ENCODE measurements at places on chromosomes 13 and 19.
A peak's percentile ranks its signal among the peaks of the same experiment; 100 is the strongest.

DNA sequence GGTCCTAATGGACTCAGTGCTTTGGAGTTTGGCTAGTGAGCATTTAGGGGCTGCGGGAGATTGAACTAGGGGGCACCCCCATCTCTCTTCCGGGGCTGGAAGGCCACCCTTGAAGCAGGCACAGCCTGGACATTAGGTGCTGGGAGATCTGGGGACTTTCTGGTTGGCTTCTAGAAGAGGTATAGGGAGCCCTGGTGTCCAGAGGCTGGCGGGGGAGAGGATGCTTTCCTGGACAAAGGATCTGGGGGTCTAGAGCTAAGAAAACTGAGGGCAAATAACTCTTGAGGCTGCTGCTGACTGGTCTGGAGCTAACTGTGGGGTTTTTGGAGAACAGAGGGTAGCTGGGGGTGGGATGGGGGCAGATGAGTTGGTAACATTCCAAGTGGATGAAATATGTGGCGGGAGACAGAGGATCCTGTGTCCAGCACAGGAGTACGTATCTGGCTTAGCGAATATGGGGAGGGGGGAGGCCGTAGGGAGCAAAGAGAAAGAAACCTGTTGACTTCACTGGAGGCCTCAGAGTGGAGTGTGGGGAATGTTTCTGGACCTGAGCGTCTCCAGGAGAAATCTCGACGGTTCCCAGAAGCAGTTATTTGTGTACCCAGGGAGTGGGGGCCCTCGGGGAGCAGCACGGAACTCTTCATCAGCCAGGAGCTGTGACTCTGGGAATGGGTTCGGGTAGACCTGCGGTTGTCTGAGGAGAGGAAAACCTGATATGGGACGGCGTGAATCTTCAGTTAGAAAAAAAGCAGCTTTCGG, 1.4 kb downstream of the HNRNPUL1 start:
- no peak for DNase-seq

DNA sequence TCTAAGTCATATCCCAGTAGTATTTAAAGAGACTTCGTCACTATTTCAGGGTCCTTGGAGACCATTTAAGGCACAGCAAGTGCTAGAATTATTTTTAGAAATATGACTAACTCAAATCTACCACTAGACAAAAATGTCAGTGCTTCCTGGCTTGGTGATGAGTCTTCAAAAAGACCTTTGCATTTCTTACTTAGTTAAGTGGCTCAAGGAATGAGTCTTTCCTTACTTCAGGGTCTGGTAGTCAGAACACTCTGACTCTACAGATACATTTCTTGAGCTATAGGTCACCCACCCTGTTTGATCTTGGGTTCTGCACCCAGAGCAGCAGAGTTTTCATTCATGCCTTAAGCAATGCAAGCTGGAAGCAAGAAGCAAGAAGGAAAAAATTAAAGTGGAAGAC, 191.0 kb upstream of the HTR2A start:
- no peak for DNase-seq

GRCh38 chr19:51407511-51408131, 9.8 kb downstream of the SIGLEC10 start:
- peak; percentile 33 for DNase-seq

DNA sequence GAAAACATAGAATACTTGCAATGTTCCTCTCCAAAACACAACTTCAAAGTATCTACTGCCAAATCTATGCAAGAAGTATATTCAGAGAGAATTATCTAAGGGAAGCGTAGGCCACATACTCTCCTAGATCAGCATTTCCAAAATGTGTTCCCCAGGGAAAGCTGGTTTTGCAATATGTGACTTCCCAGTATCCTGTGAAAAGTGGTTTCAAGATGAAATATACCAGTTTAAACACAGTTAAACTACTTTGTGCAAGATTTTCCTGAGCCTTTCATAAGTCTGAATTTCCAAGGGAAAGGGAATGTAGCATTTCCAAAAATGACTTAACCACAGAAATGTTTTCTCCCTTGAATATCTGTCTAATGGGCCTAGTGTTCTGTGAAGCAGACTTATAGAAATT, 7.6 kb downstream of the STARD13 start:
- no peak for DNase-seq

DNA sequence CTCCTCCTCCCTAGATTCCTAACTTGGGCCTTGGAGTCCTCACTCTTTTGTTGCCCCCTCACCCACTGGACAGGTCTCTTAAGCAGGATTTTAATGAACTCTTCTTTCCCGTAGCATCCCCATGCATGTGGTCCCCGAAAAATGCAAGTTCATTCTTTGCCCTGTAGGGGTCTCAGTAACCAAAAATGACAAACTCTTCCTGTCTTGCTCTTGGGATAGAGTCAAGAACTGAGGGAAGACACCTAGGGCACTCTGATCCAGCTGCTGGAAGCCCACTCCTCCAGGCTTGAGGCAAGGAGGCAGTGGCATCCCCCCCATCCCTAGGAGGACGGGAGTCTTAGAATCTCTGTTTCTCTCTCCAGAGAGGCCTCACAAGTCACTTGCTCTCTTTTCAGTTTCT, 987.0 kb downstream of the DIAPH3 start:
- no peak for DNase-seq

DNA sequence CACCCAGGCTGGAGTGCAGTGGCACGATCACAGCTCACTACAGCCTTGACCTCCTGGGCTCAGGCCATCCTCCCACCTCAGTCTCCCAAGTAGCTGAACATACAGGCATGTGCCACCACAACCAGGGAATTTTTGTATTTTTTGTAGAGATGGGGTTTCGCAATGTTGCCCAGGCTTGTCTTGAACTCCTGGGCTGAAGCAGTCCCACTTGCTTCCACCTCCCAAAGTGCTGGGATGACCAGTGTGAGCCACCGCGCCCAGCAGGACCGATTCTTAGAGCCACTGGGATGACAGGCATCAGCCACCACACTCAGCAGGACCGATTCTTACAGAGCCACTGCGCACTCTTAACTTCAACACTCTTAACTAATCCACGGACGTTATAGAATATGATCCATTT, 54.9 kb upstream of the RANBP3 start:
- DNase-seq = no peak

GRCh38 chr19:43290568-43291359, 21.4 kb upstream of the PSG9 start:
- DNase-seq = peak; percentile 12

- DNase-seq = no peak
These were observed 288.0 kb upstream of the MAB21L1 start for GRCh38 chr13:35764326-35765015.

GRCh38 chr13:111437856-111438547, 117.6 kb downstream of the TEX29 start:
- no peak for DNase-seq

DNA sequence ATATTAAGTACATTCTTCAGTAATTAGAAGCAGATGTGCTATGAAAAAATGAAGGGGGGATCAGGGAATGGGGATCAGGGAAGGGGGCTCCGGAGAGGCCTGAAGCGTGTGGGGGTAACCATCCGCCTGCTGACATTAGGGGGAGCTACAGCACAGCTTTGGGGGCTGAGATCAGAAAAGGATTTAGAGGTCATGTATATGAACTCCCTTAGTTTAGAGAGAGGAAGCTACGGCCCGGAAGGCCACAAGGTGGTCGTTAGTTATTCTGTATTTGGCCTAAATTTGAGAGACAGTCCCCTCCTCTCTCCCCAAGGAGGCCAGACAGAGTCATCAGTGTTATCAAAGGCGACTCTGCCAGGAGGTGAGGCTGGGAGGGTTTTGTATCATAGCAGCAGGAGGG, 99.0 kb downstream of the TM9SF2 start:
- peak; percentile 19 for DNase-seq

DNA sequence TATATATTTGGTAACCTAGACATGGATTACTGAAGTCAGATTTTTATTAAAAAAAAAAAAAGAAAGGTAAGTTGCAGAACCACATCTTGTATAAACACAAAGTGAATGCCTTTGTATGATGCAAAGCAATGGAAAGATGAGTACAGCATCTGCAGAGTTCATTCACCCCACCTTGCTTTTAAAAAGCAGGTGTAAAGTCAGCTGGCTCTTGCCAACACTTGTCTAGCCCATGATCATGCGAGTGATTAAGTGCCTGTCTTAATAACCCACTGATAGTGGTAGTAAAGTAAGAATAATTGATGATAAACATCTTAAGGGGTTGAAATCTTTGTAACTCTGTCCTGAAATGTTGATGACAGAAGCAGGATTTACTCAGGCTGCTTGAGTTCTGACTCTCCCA, 710.4 kb downstream of the EFNB2 start:
- DNase-seq = no peak

DNA sequence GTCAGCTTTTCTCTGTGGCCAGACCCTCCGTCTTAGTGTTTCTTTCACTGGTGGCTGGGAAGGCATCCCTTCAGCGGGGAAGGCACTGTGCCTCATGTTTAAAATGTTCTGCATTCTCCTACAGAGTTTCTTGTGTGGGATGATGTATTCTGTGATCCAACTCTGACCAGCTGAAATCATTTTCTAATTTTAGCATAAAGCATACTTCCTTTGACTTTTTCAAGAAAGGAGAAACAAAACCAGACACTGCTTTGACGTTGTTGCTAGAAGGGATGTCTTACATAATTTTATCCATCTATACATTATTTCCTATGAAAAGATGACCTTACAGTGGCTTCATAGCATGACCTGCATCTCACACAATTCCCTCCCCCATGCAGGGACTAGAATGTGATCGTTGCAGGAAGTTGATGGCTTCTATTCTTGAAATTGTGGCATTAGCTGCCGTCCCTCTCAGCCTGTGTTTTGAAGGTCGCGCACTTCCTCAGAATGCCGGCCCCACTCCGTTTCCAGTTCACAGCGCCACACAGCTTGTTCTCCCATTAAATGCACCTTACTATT, 38.6 kb upstream of the TEX29 start:
- DNase-seq = no peak

DNA sequence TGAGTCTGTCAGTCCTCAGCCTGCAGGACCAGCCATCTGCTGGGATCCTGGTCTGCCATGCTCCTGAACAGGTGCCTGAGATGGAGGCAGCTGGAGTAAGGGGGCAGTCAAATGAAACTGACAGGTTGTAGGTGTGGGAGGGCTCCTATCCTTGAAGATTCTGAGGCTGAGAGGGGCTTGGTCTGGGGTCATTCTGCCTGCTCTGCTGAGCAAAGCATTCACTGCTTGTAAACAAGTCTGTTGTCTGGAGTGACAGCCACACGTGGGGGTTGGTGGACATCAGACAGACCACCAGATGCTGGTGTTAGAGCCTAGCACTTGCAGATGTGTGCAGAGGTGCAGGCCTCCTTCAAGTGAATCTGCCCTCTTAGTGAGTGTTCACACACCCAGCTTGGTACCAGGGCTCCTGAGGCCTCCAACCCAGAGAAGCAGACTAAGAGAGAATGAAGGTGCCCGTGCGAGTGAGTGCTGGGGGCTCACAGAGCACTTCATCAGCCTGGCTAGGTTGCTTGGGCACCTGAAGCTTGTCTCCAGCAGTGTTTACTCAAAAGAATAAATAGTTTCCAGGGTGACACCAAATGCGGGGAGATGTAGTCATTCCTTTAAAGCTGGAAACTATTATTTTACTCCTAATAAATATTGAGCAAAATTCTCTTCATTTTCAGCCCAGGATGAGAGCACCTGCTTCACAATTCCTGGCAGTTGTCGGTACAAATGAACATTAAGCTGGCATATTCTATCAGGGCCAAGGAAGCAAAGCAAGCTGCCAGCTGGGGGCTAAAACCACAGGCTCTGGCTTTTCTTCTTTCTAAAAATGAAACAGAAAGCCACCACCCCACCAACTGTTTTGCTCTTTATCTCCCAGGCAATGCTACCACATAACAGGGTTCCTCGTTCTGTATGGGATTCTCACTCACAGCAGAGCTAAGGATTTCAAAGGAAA, 82.3 kb downstream of the RNASEH2B start:
- no peak for DNase-seq

DNA sequence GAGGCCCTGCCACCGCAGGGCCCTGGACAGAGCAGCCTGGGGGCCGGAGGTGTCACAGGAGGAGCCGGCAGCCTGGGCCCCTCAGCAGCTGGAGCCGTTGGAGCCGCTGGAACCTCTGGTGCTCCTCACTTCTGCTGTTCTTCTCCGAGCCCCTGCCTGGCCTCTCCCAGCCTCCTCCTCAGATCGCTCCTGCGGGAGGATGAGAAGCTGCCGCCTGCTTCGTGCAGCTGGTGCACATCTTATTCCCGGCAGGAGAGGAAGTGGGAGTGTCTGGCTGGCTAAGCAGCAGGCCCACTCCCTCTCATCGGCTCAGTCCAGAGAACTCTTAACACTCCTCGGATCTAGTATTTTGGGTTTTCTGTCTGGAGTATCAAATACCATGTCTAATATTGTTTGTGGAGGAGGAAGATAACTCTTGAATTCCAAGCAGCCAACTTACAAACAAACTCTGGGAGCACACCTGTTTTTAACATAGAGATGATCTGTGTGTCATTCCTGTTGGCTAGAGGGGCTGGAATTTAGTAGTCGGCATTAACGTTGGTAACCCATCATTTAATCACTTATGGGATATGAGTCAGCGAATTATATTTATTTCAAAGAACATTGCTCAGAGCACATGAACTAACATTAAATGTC, 37.1 kb upstream of the RNF113B start:
- no peak for DNase-seq

DNA sequence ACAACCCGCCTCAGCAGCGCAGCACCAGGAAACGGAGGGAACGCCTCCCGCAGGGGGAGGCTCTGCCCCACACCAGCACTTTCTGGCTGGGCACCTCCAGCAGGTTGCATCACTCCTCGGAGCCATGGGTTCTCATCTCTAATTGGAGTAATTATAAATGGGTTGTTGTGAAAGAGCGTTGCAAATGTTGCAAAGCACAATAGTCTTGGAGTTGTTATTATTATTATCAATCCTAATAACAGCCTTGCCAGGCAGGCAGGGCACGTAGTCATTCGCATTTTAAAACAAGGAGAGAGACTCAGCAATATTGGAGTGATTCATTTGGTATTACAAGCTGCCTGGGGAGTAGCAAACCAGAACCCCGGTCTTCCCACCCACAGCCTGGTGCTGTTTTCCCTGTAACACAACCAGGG, 108.6 kb upstream of the GJB6 start:
- no peak for DNase-seq

- peak; percentile 74 for DNase-seq
These were observed 13.3 kb downstream of the ARRDC2 start for GRCh38 chr19:18021121-18021755.

DNA sequence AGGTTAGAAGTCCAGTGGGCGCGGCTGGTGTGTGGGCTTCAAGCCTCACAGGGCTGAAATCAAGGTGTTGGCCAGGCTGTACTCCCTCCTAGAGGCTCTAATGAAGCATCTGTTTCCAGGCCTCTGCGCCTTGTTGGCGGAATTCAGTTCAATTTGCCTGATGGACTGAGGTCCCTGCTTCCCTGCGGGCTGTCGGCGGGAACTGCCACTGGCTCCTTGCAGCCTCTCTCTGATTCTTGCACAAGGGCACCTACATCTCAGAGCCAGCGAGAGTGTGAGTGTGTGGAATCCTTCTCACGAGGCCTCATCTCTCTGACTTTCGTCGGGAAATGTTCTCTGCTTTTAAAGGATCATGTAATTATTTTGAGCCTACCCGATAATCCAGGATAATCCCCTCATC, 128.6 kb downstream of the DLEU7 start:
- DNase-seq = no peak

GRCh38 chr13:83691966-83692365, 190.3 kb downstream of the SLITRK1 start:
- no peak for DNase-seq

Measured in CD4-positive, alpha-beta T cell treated with Interferon alpha-2 for 1 hour (primary cell).